Thymus (tissue), 14 donors: ENCODE measurements at places on chromosomes 13 and 19.
A peak's percentile ranks its signal among the peaks of the same experiment; 100 is the strongest.

GRCh38 chr19:30450100-30450499 lies 77.9 kb downstream of the ZNF536 start:
- peak; percentile 2 for DNase-seq

DNA sequence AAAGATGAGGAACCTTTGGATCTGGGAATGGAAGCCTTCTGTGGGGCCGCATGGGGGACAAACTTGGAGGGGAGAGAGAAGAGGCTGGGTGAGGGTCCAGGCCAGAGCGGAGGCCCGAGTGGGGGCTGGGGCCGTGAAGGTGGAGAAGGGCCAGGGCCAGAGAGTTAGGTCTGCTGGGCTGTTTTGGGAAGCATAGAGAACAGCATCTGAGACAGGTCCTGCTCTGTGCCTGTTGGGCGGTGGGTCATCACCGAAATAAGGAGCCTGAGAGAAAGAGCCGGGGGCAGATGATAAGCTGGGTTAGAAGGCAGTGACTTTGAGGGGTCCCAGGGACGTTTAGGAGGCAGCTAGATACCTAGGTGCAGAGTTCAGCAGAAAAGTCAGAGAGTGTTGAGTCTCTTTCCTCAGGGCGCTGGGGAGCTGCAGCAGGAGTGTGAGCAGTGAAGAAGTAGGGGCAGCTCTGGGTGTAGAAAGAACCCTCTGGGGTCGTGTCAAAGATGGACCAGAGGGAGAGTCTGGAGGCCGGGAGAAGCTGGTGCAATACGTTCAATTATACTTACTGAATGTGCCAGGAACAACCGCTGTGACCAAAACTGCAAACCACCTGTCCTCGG lies 2.7 kb downstream of the SPACA6 start:
- no peak for DNase-seq

- DNase-seq = no peak
Measured at GRCh38 chr19:8329996-8330395, 8.7 kb downstream of the RPS28 start.

GRCh38 chr13:30757026-30757742 lies 21.8 kb downstream of the ALOX5AP start:
- no peak for DNase-seq

- no peak for DNase-seq
Measured at GRCh38 chr13:43359536-43359935, 336.1 kb downstream of the DNAJC15 start.

GRCh38 chr13:35693134-35693784 lies 216.8 kb upstream of the MAB21L1 start:
- DNase-seq = no peak

- no peak for DNase-seq
Measured at GRCh38 chr13:70534466-70534865, 426.2 kb upstream of the KLHL1 start.

GRCh38 chr19:1409204-1410005 lies 2.0 kb downstream of the DAZAP1 start:
- no peak for DNase-seq

GRCh38 chr19:46408664-46409039 lies 4.7 kb downstream of the CCDC8 start:
- no peak for DNase-seq

DNA sequence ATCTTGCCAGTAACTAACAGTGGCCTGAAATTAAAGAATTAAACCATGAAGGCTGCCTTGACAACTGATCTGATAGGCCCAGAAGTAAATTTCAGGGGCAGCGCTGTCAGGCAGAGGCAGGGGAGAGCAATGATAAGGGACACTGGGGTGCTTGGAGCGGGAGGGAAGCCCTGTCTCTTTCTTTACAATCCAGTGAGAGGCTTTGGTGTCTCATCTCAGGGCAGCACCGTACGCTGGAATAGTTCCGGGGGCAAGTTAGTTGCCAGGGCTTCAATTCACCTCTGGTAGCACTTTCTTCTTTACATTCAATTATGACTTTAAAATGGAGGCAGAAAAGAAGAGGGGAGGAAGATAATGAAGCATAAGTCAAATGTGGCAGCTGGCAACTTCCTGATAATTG lies 74.6 kb downstream of the CBY2 start:
- no peak for DNase-seq

DNA sequence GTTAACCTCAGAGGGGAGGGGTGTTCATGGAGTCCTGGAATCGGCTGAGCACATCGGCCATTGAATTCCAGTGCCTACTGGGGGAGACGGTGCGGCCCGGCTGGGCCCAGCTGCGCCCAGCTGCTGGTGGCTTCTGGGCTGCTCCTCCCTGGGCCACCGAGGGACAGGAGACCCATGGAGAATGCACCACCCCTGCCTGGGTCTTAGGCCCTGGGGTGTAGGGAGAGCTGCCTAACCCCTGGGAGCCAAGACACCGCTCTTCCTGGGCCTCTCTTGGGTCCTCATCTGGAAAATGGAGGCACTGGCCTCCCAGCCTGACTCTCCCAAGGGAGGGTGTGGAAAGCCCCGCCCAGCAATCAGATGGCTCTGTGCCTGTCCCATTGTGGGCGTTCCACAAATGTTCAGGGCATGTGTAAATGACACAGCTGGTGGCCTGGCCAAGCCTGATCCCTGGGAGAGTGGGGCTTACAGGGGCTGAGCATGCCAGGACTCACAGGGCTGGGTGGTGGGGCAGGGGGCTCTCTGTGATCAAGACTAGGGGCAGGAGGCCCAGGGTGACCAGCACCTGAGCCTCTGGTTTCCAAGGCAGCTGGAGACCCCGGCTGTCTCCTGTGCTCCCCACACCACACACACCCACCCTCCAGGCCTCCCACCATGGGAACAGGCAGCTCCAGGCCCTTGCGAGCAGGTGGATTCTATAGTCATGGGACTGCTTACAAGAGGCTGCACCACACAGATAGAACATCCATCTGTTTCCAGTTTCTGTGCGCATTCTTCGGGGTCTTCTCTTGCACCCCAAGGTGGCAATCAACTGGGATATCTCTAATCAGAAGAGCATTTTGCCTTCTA lies 150.9 kb downstream of the URI1 start:
- DNase-seq = no peak

DNA sequence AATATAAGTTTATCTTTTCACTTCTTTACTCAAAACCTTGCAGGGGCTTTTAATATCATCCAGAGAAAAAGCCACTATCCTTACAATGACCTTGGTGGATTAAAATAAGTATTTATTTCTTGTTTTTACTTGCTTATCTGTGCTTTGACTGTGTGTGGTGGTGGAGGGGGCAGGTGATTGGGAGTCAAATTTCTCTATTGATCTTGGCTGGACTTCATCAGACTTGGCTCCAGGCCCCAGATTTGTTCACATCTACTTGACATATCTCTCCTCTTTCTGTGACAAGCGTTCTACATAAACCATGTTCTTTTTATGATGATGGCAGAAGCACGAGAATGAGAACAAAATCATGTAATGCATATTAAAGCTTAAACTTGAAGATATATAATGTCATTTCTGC lies 670.8 kb downstream of the PCDH17 start:
- DNase-seq = no peak

GRCh38 chr19:20472854-20473253 lies 92.7 kb downstream of the ZNF737 start:
- no peak for DNase-seq

DNA sequence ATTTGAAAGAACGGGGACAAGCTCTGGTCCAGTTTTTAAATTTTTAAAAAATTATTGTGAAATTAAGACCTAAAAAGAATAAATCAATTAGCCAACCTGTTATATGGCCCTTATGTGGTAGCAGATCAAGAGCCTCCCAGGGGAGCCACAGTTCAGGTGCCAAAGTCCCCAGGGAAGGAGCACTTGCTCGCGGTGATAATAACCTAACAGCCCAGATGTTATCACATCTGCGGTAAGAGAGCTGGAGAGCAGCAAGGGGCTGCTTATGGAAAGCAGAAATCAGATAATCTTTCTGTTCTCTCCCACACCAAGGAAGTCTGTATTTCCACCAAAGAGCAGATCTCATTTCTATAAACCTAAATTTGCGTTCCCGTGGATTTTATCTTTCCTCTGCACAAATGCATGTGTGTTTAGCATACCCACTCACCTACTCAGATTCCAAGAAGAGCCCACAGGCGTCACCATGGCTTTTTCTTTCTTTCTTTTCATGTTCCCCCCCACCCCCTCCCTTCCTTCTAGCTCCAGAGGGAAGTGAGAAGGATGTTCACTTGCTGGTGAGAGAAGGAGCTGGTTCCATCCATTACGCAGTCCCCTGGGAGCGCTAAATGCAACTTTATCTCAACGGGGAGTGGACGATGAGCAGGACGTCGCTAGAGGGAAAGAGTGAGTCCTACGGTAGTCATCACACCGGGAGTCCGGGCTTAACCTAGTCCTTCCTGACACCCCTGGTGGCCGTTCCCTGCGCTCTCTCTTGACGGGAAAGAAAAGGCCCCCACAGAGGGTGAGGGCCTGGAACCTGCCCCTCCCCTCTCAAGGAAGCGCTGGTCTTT lies 1.6 kb upstream of the POU4F1 start:
- no peak for DNase-seq

DNA sequence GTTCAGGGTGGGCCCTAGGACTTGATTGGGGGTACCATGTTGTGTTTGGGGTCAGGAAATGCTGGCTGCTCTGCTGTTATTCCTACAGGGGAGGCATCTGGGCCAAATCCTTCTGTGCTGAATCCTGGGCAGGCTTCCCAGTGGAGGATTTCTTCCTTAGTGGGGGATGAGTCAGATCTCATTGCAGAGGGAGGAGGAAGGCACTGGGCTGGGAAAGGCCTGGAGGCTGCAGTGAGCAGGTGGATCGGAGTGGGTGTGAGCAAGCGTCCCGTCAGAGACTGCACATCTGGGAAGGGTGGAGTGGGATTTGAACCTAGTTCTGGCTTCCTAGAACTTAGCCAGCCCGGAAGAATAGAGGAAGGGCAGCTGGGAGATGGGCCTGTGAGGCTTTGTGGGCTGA lies 11.5 kb downstream of the CCDC124 start:
- DNase-seq = no peak

- no peak for DNase-seq
Measured at GRCh38 chr19:11322269-11323024, 17.0 kb downstream of the RAB3D start.

GRCh38 chr19:38063928-38064327 lies 156.9 kb downstream of the SIPA1L3 start:
- DNase-seq = no peak

- no peak for DNase-seq
Measured at GRCh38 chr19:7997809-7998480, 7.5 kb downstream of the ELAVL1 start.

GRCh38 chr13:20582026-20582425 lies 15.1 kb downstream of the IFT88 start:
- DNase-seq = no peak

DNA sequence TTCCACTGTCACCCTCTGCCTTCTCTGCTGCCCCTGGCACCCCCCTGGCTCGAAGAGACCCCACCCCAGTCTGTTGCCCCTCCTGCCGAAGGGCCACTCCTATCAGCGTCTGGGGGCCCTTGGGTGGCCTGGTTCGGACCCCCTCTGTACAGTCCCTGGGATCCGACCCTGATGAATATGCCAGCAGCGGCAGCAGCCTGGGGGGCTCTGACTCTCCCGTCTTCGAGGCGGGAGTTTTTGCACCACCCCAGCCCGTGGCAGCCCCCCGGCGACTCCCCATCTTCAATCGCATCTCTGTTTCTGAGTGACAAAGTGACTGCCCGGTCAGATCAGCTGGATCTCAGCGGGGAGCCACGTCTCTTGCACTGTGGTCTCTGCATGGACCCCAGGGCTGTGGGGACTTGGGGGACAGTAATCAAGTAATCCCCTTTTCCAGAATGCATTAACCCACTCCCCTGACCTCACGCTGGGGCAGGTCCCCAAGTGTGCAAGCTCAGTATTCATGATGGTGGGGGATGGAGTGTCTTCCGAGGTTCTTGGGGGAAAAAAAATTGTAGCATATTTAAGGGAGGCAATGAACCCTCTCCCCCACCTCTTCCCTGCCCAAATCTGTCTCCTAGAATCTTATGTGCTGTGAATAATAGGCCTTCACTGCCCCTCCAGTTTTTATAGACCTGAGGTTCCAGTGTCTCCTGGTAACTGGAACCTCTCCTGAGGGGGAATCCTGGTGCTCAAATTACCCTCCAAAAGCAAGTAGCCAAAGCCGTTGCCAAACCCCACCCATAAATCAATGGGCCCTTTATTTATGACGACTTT lies 2.0 kb downstream of the ZFP36 start:
- DNase-seq = peak; percentile 27

DNA sequence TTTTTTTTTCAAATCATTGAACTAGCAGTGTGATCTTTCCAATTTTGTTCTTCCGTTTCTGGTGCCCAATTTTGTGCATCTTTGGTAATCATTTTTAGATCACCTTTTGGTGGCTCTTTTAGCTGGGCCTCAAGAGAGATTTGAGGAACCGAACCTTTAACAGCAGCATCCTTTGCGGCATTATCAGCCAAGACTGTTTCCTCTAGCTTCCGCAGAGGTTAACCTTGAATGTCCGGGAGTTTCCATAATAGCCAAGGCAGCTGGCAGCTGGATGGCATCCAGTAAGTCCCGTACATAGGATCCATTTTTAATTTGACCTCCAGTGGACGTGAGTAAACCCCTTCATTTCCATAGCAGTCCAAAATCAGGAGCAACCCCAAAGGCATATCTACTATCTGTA lies 9.6 kb downstream of the IRGC start:
- DNase-seq = no peak

DNA sequence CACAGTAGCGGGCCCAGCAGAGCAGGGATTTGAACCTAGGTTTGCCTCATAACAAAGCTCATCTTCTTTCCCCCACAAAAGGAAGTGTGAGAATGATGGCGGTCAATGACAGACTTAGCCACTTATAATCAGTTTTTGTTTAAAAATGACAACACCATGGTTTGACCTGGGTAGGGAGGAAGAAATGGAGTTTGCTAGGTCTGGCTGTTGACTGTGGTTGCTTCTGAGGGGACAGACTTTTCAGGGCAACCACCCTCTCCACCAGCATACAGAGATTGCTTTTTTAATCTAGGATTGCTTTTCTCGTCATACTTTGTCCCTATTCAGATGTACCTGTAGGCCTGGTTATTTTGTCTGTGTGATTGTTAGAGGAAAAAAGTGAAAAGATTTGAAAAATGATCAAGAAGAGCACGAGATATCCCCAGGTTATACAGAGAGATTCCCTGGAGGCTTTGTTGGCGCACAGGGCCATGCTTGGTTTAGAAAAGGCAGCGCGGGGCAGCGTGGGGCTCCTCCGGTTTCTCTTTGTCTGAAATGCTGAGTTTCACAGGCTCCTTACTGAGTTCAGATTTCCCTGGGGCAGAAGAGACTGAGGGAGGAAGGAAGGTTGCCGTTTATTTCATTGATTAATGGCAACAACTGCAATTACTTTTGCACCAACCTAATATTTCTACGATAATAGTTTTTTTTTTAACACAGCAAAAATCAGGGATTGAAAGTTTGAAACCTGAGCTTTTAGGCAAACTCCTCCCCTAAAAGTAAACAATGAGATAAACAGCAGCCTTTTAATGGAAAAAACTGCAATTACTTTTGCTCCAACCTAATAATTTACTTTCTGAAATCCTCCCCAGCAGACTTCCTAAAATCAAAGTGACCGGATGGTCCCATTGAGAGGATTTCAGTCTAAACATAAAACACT lies 97.0 kb upstream of the RNF113B start:
- no peak for DNase-seq
